ENCODE measurements at places on chromosomes 4 and X.
A peak's percentile ranks its signal among the peaks of the same experiment; 100 is the strongest.

GRCh38 chr4:173281406-173282255, 52.5 kb downstream of the HMGB2 start:
- DNase-seq = no peak

DNA sequence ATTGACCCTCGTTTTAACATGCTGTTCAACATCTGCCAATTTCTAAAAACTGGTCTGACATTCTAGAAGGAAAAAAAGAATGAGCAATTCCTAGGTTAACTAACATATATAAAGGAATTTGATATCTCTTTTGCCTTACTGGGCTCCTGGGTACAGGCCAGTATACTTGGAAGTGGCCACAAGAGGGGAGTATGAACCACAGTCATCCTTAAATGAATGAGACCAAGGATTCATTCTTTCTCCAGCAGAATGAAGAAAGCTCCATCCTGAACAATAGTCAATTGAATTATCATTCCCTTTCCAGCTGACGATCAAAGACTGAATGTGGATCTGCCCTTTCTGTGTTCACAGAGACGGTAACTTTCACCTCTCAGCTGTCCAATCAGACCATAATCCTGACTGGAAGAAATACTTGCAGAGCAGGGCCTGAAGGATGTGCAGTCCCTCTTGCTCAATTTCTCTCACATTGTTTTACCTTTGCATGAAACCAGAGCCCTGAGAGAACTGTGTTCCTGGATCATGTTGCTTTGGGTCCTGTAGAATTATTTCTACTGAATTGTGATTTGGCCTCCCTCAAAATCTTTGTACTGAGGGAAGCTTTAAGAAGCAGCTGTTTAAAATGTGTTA, 14.8 kb upstream of the SPARCL1 start:
- DNase-seq = peak; percentile 65

GRCh38 chr4:99090481-99091215, 2.1 kb upstream of the ADH5 start:
- DNase-seq = peak; percentile 15

GRCh38 chrX:10813761-10814160, 193.4 kb upstream of the MID1 start:
- no peak for DNase-seq

DNA sequence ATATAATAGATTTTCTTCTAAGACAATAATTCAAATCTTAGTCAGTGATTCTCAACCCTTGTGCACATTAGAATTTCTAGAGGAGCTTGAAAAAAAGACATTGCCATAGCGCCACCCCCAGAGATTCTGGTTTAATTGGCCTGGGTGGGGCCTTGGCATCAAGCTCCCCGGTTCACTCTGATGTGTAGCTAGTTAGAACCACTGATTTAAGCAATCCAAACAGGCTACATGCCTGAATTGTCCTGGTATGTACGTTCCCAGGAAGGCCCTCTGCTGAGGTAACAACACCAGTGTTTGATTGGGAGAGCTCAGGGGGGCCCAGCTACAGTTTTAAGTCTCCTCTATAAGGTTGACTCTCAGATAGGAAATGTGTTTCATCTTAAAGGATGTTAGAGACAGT, 1.3 kb upstream of the ATP10D start:
- no peak for DNase-seq

DNA sequence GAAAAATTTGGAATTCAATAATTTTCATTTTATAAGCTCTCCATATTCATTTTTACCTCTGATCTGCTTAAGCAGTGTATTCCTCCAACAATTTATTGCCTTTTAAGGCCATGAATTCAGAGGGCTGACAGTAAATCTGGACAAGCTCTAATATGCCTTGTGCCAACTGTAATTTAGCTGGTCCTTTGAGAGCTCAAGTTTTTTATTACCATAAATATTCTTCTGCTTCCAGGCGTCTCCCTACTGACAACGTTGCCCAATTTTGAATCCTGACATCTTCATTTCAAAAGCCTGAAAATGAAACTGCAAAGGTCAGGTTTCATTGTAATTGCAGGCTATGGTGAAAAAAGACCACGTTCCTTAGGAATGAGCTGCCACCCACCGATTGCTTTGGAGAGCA, 95.8 kb upstream of the GEMIN8 start:
- no peak for DNase-seq

DNA sequence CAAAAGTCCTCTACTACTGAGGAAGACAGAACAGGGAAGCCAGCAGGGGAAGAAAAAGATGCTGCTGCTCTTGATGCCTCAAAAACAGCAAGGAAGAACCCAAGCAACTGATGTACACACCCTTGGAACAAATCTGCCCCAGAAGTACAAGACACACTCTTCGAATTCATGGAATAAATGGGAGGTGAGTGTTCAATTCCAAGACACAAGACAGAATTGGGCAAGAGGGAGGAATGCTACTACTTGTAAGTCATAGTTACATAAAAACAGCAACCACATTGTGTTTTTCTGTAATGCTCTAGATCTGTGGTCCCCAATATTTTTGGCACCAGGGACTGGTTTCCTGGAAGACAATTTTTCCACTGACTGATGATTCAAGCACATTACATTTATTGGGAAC, 58.0 kb upstream of the H2AZ1 start:
- peak; percentile 23 for DNase-seq

DNA sequence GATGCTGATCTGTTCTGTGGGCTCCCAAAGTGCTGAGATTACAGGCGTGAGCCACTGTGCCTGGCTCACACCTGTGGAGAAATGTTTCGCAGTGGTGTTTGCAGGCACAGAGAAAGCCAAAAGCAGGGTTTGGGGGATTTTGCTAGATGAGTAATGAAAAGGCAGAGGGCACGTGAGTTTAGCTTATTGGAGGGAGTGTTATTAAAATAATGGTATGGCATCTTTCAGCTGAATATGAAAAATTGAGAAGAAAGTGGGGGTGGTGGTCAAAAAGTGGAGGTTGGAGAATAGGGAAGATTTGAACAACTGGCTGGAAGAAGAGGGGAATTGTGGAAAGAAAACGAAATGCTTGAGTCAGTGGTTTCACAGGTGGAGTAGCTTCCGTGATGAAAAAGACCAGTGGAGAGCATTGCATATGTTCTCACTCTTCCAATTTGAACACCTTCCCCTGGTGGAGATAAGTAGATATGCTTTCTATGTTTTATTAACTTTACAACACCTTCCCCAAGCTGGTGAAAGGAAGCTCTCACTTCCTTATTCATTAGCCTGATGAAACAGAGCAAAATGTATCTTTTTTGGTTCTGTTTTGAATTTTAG, 1.1 kb upstream of the CHST7 start:
- no peak for DNase-seq
